ENCODE measurements at places on chromosomes 2 and 18. TPM values are rescaled to one million over a fixed set of nuclear protein-coding genes. Genes with fewer than 3 reads are reported as not detected.

DNA sequence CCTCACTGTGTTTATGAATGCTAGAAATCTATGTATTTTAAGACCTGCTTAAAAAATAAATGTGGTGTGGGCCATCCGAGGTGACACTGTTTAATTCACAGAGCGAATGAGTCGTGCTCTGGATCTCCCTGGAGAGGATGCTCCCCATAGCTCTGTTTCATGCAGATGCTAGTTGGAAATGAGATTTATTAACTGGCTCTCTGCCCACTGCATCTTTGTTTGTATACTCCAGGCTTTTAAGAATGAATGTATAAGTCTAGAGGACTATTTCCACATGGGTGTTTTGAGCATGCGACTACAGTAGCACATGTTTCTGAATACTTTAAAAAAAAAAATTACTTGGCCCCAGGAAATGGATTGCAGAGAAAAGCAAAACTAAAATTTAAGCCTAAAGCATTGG lies 3.9 kb downstream of the MAPRE2 start:
- DNase-seq = no peak

Gene IL37
- not detected for total RNA-seq

Gene RESP18
- not detected for total RNA-seq

- no peak for DNase-seq
These were observed 59.3 kb downstream of the ARHGEF33 start for GRCh38 chr2:38948995-38949394.

Gene MDH1B
- total RNA-seq = 1.0 TPM

- no peak for DNase-seq
These were observed 17.0 kb upstream of the MAP3K20 start for GRCh38 chr2:173058673-173059072.

Gene LOXHD1
- total RNA-seq = 0.74 TPM

Gene CYP27A1
- 7.9 TPM for total RNA-seq

GRCh38 chr18:44938720-44939665 lies 258.3 kb downstream of the SETBP1 start:
- DNase-seq = no peak

Gene ZNF892
- 3.0 TPM for total RNA-seq

Gene KRTCAP3
- total RNA-seq = not detected

DNA sequence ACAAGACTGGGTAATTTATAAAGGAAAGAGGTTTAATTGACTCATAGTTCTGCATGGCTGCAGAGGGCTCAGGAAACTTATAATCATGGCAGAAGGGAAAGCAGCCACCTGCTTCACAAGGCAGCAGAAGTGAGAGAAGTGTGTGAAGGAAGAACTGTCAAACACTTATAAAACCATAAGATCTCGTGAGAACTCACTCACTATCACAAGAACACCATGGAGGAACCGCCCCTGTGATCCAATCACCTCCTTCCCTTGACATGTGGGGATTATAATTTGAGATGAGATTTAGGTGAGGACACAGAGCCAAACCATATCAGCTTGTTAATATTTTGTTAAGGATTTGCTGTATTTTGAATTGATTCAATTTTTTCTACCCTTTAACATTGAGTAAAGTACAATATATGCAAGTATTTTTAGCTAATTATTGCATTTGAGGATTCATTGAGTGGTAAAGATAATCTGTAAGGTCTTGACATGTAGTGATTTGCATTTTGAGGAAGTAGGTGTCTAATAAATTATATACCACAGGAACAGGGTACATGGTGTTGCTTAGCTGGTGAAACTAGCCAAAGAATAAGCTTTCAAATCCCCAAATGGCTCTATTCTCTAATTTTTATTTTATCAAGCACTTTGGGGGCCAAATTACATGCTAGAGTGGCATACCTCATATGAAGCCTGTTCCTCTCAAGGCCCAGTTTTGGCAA lies 3.9 kb upstream of the C2orf69 start:
- DNase-seq = no peak

- DNase-seq = no peak
These were observed 19.5 kb upstream of the RPRM start for GRCh38 chr2:153497938-153498629.

Gene ARHGEF4
- total RNA-seq = 3.8 TPM

DNA sequence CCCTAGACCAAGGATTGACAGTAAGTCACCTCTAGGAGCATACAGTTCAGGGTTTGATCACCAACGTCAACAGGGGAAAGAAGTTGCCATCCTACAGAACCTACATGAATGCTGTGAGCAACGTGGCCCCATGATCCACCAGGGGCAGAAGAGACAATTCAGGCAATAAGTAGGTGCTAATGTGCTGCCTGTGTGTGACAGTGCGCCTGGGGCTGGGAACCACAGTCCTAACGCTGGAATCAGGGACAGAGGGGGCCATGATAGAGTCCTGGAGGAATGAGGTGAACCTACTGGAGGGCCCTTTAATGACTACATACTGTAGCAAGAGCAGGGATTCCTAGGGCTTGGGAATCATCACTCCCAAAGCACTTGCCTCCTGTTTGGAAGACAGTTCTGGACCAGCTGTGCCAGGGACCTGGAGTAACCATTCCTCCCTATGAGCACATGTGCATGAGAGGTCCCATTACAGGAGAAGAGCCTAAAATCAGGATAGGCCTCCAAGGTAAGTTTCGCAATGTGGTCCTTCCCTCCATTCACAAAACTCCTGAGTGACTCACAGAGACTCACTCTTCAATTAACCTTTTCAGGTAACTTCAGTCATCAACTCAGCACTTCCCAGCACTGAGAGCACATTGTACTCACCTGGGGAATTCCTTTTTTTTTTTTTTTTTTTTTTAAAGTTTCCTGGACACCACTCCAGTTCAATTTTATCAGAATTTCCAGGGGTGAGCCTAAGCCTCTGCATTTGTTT lies 214.0 kb downstream of the TMEM163 start:
- no peak for DNase-seq

GRCh38 chr2:192932376-192932775 lies 737.6 kb upstream of the TMEFF2 start:
- DNase-seq = no peak

Gene PLEKHH2
- 1.1 TPM for total RNA-seq

Gene CHRNG
- not detected for total RNA-seq

DNA sequence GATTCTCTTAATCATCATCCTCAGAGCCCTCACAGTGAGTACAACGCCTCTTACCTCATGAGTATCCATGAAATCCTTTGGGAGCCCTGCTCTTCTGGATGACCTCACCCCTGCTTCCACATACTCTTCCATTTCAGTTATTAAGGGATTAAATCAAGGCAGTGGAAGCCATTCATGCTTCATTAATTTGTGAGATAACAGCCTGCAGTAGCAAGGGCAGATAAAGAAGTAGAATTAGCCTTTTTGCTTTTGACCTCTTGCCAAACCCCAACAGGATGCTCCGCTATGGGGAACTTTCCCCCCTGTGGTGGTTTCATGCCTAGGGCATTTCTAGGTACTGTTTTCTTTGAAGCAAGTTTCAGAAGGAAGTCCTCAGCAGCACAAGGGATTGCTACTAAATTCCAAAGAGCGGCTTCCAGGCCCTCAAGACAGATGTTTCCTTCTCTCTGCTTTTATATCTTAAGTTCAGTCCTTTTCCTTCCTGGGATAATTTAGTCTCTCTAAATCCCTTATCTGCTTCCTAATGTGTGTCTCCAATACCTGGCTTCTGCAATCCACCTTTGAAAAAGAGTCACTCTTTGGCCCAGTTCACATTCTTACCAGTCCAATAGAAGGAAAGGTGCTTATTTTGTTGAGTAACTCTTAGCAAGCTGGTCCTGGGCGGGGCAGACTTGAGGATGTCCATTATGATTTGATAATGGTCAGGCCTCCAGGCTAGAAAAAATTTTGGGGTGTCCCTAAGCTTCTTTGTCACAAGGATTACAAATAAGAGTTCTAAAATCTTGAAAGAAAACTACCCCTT lies 76.9 kb downstream of the MYO1B start:
- no peak for DNase-seq

DNA sequence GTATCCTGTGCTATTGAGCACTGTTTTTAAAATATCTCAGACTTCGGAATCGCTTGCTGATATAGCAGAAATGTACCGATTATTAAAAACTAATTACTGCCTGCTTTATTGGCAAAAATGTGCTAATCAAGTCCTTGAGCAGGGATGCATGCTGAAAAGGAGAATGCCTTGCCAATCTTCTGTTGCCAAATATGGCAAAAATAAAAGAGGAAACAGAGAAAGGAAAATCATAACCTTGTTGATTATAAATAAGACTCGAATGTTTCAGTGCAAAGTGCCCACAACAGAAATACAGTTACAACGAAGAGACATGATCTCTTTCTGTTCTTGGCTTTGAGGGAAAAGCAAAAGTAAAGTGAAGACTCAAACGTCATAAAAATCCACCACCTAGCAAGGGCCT lies 248.5 kb downstream of the TMEM182 start:
- no peak for DNase-seq
